Suprapubic skin (tissue), 4 donors: ENCODE measurements at places on chromosomes 7 and 10.

- DNase-seq = no peak
Measured at GRCh38 chr10:653991-654646, 35.3 kb downstream of the DIP2C start.

DNA sequence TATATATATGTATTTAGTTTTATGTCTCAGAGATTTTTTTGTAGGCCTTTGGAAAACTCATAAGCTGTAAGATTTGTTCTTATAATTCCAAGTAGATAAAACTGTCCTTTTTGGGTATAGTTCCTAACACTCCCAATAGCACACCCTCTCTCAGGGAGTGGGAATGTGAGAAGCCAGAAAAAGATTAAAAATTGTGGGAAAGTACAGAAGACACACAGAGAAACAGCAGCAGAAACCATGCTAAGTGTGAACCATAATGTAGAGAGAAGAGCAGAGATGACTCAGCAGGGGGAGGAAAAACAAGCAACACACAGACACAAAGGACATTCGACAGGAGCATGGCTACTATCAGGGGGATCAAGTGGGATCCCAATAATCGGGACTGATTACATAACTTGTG lies 401.6 kb downstream of the MAGI2 start:
- no peak for DNase-seq

DNA sequence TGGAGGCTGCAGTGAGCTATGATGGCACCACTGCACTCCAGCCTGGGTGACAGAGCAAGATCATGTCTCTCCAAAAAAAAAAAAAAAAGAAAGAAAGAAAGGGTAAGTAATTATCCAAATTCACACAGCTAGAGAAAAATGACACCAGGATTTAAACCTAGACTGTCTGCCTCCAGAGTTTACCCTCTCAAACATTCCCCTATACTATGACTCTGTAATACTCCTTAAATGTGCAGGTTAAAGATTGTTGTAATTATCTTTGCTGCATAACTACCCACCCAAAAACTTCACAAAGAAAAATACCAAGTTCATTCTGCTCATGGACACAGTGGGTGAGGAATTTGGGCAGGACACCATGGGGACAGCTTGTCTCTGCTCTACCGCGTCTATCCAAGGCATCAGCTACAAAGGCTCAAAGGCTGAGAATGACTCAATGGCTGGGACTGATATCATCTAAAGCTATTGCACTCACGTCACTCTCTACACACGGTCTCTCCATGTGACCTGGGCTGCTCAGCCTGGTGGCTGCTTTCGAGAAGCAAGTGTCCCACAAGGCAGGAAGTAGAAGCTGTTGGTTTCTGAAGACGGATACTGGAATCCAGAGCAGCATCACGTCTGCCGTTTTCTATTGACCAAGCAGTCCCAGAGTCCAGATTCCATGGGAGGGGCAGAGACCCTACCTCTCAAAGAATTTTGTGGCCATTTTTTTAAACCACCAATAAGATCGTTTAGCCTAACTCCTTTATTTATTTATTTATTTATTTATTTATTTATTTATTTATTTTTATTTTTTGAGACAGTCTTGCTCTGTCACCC lies 185.7 kb upstream of the AUTS2 start:
- no peak for DNase-seq

GRCh38 chr7:158706710-158707590 lies 2.3 kb upstream of the NCAPG2 start:
- DNase-seq = no peak

DNA sequence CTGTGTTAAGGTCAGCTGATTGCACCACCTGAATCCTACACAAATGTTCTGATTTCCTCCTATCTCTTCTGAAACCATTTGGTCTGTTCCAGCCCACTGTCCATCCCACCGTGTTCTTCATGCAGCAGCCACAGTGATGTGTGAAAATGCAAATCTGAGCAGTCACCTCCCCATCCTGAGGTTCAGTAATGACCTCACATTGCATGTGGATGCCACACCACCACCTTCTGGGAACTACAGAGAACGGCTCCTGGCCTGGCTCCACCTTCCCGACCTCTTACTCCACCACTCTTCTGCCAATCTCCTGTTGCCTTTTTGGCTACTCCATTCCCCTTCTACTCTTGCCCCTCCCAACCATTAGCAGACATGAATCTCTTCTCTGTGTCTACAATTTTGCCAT lies 244.4 kb downstream of the TNS3 start:
- DNase-seq = no peak

DNA sequence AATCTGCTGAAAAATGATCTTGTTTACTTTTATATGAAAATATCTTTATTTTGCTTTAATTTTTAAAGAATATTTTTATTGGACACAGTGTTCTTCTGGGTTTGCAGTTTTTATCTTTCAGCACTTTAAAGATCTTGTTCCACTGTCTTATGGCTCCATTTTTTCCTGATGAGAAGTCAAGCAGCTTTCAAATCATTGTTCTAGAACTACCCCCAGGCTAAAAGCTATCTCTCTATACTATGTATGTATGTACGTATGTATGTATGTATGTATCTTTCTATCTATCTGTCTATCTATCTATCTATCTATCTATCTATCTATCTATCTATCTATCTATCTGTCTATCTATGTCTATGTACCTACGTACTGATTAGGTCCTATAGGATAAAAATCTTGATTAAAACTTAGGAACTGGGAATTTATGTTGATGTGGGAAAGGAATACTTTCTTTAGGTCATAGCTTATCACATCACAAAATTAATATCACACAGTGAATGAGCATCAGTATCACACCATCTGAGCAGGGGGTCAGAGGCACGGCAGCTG lies 35.4 kb upstream of the TSPAN13 start:
- no peak for DNase-seq

- DNase-seq = no peak
Measured at GRCh38 chr7:70975754-70976153, 156.2 kb upstream of the GALNT17 start.

GRCh38 chr7:121352323-121352722 lies 23.5 kb downstream of the WNT16 start:
- no peak for DNase-seq

- no peak for DNase-seq
Measured at GRCh38 chr7:95589766-95590165, 6.5 kb downstream of the PDK4 start.

DNA sequence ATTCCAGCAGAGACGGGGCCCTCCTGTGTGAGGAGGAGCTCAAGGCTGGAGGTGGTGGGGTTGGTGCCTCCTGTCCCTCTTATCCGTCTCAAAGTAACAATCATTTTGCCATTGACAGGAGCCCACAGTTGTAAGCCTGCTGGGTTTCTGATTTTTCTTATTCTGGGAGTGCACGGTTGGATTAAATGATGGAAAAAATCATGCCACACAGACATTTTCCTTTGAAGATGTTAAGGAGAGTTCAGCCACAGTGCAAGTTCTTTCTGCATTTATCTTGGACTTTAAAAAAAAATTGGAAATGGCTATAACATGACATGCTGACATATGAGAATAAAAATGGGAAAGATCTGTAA lies 8.4 kb upstream of the LYZL1 start:
- no peak for DNase-seq

GRCh38 chr10:60704471-60704870 lies 73.8 kb upstream of the CDK1 start:
- DNase-seq = no peak

- DNase-seq = no peak
Measured at GRCh38 chr7:148395352-148395811, 195.2 kb upstream of the C7orf33 start.

DNA sequence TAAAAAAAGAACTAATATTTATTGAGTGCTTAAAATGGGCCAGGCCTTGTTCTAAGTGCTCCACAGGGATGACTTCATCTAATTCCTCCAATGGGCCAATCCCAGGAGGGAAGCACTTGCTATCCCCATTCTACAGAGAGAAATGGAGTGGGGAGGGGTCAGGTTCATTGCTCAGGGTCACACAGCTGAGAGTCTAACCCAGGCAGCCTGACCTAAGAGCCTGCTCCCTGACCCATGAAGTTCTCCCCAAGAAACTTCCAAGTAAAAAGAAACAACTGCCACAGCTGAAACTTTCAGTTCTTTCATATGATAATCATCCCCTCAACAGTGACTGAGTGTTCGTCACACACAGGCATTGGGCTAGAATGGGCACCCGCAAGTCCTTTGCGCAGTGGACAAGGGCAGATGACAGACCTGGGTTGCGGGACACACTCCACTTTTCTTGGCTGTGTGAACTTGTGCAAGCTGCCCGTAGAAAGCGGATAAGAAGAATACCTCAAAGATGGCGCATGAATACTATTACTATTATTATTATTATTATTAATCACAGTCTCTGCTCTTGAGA lies 39.7 kb downstream of the BEND7 start:
- no peak for DNase-seq

DNA sequence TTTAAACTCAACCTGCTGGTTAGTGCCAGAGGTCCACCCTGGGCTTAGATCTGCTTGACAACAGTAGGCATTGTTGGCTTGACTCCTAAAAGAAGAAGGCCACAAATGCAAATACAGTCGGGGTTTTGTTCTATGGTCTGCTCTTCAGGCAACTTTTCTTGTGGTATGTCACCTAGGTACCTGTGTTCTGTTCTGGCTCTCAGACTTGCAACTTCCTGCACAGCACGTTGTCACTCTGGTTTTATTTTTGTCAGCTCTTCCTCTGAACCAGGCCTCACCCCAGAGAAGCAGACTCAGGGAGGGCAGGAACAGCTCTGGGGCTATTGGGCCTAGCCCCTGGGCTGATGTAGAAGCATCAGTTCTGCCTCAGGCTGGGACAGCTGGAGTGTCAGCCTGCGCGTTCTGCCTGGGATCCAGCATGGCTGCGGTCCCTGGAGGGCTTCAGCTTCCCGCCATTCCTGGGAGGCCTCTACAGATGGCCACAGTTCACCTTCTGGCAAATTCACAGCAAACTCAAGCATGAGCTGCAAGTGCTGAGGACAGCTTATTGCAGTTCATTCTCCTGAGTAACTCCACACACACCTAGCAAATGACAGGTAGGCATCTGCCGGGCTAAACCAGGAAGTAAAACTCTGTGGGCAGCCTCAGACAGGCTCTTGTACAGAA lies 11.0 kb upstream of the PDCD4 start:
- DNase-seq = no peak

DNA sequence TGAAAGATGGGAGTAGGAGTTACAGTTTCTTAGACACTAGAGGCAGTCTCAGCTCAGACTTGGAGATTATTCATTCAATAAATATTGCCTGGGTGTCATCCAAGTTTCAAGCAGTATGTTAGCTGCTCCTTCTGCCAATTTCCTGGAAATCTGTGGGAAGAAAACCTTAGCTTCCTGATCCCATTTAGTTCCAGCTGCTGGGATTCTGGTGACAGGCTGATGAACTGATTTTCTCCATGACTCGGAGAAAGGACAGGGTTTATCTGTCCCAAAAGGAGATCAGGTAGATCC lies 95.8 kb downstream of the CLEC2L start:
- DNase-seq = no peak

- no peak for DNase-seq
Measured at GRCh38 chr10:14560274-14560673, 214.4 kb downstream of the FAM107B start.

GRCh38 chr7:130804220-130804619 lies 70.2 kb upstream of the KLF14 start:
- no peak for DNase-seq

DNA sequence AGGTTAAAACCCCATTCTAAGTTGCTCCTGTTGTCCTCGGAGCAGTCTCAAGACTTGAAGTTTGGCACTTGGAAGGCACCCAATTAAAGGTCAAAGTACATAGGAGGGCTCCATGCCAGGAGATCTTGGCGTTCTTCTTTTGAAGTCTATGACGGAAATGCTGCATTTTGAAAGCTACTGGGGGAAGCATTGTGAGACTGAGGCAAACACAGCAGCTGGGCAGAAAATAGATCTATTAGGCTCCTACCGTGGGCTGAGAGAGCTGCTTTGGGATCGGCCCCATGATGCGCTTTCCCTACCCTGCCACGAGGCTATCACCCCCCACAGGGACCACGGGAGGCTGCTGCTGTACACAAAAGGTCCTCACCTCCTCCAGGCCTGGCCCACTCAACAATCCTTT lies 20.0 kb downstream of the KIAA1549 start:
- DNase-seq = no peak

- DNase-seq = no peak
Measured at GRCh38 chr7:68544851-68545250, 1053.4 kb upstream of the AUTS2 start.

DNA sequence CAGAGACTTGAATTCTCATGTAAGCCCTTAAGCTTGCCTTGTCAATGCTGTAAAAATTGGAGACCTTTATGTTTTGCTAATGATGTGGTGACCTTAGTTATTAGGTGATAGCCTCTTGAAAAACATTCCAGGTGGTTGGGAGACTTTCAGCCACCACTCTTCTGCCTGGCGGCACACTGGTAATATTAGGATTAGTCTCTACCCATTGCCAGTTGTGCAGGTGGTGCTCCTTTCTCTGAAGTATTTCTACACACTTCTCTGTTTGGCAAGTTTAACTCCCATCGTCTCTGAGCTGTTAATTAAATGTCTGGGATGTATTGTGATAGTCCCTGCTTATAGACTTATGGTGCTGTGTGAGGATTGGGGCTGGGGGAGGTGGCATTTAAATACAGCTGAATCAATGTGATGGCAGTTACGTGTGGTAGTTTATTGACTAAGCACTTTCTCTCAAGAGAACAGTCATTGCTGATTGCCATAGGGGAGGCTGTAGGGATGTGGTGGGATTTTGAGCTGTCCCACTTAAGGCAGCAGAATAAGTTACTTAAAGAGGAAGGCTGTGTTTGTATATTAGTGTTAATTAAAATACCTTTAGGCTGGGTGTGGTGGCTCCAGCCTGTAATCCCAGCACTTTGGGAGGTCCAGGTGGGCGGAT lies 61.7 kb downstream of the DAGLB start:
- DNase-seq = no peak

- DNase-seq = no peak
Measured at GRCh38 chr10:8242295-8242872, 187.9 kb downstream of the GATA3 start.
